ENCODE measurements at places on chromosomes 6 and 20.

DNA sequence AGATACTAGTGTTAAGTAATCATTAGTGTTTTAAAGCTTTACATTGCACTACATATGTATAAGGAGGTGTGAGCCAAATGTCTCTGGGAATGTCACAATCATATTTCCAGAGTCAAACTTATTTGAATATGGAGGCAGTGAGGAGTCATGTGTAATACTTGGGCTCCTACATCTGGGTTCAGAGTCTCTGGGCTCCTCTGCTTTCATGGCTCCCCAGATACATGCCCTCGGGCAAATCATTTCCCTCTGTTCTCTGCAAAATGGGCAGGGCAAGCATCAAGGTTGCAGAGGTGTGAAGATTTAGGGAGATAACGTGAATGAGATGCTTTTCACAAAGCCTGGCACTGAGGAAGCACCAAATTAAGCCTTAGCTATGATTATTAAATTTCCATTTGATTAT is 138.3 kb upstream of the SGK1 start:
- DNase-seq = no peak

GRCh38 chr20:57876163-57876562 is 166.3 kb upstream of the PMEPA1 start:
- no peak for DNase-seq

DNA sequence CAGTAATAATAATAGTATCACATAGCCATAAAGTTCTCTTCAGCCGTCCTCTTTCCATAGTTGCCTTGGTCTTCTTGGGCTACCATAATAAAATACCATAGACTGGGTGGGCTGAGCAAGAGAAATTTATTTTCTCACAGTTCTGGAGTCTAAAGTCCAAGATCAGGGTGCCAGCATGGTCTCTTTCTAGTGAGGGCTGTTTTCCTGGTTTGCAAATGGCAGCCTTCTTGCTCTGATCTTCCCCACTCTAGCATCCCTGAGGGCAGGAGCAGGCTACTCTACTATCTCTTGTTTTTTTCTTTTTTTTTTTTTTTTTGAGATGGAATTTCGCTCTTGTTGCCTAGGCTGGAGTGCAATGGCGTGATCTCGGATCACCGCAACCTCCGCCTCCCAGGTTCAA is 8.2 kb upstream of the BEND3 start:
- no peak for DNase-seq

GRCh38 chr20:25275813-25276532 is 28.1 kb downstream of the PYGB start:
- no peak for DNase-seq

GRCh38 chr6:5498579-5498899 is 237.2 kb downstream of the FARS2 start:
- DNase-seq = no peak

DNA sequence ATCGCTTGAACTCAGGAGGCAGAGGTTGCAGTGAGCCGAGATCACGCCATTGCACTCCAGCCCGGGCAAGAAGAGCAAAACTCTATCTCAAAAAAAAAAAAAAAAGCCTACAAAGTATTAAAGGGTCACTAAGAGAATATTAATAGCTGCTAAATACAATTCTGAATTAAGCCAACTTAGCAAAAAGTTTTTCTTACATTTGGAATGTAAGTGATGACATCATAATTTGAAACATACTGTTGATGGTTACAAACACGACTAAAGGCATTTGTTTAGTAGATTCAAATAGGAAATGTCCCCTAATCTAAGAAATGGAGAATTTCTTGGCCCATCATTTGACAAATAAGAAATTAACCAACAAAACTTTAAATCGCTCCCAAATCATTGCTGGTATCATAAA is 282.8 kb downstream of the RNGTT start:
- DNase-seq = no peak

- DNase-seq = no peak
Measured at GRCh38 chr6:118641042-118641441, 10.3 kb downstream of the CEP85L start.

DNA sequence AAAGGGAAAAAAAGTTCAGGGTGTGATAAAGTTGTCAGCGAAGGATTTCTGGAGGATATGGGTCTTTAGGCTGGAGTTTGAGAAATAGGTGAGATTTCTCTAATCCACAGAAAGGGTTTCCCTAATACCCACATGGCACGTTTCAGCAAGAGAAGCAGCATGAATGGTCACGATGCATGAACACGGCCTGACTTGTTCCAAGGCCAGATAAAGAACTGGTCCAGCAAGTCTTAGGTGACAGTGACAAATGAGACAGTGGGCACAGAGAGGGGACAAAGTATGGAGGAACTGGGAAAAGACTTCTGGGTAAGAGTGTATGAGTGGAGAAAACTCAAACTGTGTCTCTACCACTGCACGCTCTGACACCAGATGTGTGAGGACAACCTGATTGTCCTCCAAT is 262.0 kb upstream of the FOXQ1 start:
- no peak for DNase-seq

- no peak for DNase-seq
Measured at GRCh38 chr6:140915103-140915502, 1217.6 kb upstream of the GJE1 start.

GRCh38 chr20:16174311-16174710 is 398.9 kb downstream of the KIF16B start:
- DNase-seq = no peak

DNA sequence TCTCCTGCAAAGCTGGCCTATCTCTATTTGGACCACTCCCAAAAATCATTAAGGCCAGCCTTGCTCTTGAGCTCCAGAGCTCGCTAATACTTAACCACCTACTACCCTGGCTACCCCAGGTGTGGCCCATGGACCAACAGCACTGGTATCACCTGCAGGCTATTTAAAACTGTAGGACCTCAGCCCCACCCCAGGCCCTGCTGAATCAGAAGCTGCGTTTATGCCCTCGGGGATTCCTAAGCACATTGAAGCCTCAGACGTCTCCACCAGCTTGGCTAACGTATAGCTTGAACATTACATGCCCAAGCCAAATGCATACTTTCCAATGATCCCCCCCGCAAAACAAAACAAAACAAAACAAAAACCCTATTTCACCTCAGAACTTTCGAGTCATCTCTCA is 19.7 kb upstream of the SPAG4 start:
- no peak for DNase-seq

DNA sequence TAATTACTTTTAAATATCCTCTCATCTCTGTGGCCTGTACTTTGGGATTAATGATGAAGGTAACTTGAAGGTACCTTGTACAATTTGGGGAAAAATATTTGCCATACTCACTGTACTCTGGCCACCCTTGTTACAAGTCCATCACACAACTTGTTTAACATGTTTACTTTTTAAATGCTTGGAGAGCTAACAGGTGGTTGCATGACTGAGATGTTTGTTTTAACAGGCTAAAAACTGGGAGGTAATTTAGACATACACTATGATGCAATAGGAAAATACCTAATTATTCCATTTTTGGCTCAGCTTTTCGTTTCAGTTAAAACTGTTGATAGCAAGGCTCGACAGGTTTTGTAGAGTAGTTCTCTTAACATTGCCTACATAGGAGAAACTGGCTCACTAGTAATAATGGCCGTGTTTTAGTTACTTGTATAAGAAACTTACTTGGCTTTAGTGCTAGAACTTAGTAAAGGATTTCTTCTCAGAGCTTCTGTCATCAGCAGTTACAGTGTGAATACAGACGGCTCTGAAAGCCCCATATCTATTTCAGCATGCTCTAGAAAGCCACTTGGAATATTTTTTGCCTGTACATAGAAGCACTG is 489.8 kb upstream of the SOX4 start:
- DNase-seq = no peak

DNA sequence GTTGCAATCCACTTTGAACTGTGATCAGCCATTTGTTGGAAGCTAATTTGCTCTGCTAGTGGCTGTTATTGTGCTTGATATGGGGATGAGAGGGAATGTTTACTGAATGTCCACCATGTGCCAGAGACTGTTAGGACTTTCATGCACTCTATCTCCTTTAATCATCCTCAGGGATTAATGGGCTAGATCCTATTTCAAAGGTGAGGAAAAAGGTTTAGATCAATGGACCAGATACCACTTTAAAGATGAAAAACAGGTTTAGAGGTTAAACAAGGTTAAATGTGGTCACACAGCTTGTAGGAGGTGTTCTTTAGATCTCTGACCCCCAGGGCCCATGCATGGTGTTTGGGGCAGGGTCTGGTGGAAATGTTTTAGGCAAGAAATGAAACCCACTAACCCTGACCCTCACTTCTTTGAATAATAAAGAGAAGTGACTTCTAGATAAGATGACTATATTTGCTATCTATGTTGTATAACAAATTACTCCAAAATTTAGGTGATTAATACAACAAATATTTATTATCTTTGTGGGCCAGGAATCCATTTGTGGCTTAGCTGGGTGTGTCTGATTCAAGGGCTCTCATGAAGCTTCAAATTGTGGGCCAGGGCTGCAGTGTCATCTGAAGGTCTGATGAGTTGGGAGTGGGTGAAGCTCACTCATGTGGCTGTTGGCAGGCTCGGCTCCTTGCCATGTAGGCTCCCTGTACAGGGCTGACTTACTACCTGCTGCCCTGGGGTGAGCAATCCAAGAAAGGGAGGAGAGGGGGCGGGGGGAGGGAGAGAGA is 127.8 kb upstream of the FOXA2 start:
- no peak for DNase-seq

DNA sequence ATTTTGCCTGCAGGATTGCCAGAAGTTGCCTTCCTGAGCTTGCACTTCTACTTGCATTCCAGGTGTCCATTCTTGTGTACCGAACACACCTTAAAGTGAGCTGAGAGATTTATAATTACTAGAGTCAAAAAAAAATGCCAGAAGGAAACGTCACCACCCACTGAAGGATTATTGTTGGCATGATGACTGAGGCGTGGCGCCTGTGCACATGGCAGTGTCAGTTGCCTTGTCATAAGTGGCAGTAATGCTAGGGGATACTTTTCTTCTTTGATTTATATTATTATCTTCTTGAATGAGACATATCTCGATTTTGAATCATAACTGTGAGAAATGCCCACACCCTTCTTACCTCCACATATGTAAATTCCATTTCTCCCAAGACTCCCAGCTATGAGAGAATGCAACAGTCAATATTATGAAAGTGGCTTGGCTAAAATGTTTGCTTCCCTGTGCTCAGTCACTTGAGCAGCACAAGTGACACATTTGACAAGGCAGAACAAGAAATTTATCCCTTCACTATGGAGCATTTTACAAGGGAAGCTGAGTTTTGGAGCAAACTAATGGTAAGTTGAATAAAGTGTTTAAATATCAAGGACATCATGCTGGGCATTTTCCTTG is 149.5 kb upstream of the SASH1 start:
- DNase-seq = no peak

DNA sequence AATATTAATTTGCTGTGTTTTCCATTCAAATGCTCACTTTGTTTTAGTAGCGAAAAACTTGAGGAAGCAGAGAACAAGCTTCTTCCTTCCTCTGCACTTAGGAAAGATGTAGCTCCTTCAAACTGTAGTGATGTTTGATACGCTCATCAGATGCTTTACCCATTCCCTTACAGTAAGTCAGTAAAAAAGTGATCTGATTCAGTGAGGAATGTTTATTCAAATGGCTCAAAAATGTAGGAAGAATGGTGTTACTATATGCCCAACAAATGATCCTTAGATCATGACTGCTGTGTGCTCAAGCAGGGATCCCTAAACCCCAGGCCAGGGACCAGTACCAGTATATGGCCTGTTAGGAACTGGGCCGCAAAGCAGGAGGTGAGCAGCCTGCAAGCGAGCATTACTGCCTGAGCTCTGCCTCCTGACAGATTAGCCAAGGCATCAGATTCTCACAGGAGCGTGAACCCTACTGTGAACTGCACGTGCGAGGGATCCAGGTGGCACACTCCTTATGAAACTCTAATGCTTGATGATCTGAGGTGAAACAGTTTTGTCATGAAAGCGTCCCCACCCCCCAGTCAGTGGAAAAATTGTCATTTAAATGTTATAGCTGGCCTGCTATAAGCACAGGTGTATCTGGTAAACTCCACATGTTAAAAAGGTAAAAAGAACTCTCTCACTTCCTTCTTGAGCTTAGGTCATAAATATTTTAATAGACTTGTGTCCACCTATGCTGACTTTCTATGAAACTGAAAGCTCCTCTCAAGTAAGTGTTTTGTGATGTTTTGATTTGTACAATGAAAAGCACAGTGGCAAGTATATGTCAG is 187.2 kb downstream of the FOXC1 start:
- no peak for DNase-seq

- no peak for DNase-seq
Measured at GRCh38 chr6:64376394-64376793, 740.8 kb downstream of the PHF3 start.

DNA sequence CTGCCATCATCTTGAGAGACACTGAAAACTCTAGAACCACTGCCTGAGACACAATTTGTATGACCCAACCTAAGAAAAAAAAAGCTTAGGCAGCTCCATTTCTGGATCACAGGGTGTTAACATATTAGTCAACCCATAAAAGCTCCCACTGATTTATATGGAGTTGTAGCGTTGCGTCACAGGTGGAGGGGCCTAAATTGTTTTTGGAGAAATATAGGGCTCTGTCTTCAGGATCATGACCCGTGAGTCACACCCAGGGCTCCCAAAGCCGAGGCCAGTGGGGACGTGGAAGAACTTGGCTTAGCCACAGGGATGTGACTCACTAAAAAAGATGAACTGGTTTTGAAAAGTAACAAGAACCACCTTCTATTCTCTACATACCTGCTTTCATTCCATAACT is 116.5 kb upstream of the BMP2 start:
- peak; percentile 44 for DNase-seq

- peak; percentile 33 for DNase-seq
Measured at GRCh38 chr20:52269321-52269720, 77.7 kb upstream of the ZFP64 start.

GRCh38 chr6:16654701-16655100 is 106.6 kb downstream of the ATXN1 start:
- no peak for DNase-seq

DNA sequence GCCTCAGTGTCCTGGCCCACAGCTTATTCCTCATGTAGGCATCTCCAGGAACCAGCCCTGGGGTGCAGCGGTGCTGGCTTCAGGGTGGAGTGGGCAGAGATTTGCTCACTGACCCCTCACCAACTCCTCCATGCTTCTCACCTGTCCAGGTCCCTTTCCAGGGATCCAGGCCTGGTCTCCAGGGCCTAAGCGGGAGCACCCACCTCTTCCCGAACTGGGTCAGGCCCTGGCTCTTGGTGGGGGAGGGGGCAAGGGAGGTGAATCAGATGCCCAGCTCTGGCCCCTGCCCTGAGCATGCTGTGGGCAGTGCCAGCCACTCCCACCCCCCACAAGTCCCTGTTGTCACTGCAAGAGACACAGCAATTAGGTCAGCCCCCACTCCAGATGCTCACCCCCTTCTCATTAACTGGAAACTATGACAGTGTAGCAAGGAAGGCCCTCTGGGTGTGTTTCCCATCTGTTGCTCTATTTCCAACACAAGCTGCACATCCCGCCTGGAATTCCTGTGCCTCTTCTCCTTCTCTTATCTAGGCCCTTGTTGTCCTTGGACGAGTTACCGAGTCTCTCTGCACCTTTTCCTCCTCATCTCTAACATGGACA is 37.0 kb downstream of the MDFI start:
- no peak for DNase-seq

- DNase-seq = no peak
Measured at GRCh38 chr6:62441182-62441581, 155.2 kb upstream of the KHDRBS2 start.

All from suppressor macrophage treated with lipopolysaccharide for 4 hours (primary cell).